Tracheal epithelial cell (primary cell): ENCODE measurements at places on chromosomes 5 and 9. TPM values are rescaled to one million over a fixed set of nuclear protein-coding genes. Genes with fewer than 3 reads are reported as not detected.

IRX1 gene
- total RNA-seq: 13.0 and 21.3 TPM in 2 replicates

PCDHGA1 gene
- under 0.01 TPM in 1 of 2 replicates, not detected in the other for total RNA-seq

MACIR gene
- 11.5 and 12.5 TPM in 2 replicates for total RNA-seq

TRIM7 gene
- total RNA-seq: 28.2 and 43.3 TPM in 2 replicates

DMGDH gene
- 2.7 and 9.2 TPM in 2 replicates for total RNA-seq
